ENCODE measurements at places on chromosomes 5 and 9.

GRCh38 chr9:77864211-77864889 lies 167.3 kb downstream of the GNAQ start:
- DNase-seq: no peak

GRCh38 chr9:77166193-77166592 lies 11.1 kb upstream of the VPS13A start:
- DNase-seq: no peak

- no peak for DNase-seq
These were observed 31.2 kb downstream of the MRPL36 start for GRCh38 chr5:1768283-1769000.

- no peak for DNase-seq
These were observed 6.0 kb downstream of the UBQLN1 start for GRCh38 chr9:83701769-83702168.

- DNase-seq: no peak
These were observed 26.4 kb upstream of the NSMF start for GRCh38 chr9:137485343-137486140.

DNA sequence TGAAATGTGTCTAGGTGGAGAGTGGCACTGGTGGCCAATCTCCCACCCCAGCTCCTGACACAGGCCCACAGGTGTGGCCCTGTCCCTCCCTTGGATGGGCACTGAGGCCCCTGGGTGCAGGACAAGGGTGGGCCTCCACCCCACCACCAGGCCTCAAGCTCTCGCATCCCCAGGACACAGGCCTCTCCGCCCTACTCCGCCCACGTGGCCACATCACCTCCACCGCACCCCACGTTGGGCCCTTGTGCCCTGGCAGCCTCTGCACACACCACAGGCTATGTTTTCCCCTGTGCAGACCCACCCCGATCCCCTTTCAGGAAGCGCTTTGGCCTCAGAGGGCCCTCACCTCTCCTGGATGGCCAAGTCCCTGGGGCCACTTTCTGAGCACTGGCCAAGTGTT lies 54.7 kb downstream of the SECISBP2 start:
- DNase-seq: no peak

GRCh38 chr5:156694598-156694997 lies 155.5 kb upstream of the PPP1R2B start:
- DNase-seq: no peak

GRCh38 chr5:95925939-95926338 lies 35.7 kb downstream of the ELL2 start:
- no peak for DNase-seq

DNA sequence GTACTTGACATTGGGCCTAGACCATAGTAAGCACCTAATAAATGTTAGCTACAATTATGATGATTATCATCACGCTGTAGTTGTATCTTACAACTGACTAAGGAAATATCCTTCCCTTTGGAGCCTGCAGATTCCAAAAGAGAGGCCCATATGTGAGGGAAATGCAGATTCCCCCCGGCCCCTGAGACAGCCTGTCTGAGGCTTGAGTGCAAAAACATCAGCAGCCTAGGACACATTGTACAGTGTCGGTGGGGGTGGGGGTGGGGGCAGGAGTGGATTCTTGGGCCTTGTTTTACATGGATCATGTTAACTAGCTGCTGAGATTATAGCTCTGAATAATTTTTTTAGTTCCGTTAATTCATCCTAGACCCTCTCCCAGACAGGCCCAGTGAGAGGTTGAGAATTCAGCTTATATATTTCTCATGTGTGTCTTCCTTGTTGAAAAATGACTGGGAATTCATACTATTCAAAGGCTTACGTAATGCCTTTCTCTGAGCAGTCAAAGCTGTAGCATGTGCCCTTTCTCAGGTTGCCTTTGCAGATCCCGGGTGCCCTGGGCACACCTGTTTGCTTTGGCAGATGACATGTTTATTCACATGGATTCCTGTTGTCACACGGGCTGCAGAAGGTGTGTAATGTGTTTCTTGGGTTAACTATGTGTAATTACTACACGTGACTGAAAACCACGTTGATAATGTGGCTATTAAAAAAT lies 262.8 kb downstream of the NR3C1 start:
- no peak for DNase-seq

DNA sequence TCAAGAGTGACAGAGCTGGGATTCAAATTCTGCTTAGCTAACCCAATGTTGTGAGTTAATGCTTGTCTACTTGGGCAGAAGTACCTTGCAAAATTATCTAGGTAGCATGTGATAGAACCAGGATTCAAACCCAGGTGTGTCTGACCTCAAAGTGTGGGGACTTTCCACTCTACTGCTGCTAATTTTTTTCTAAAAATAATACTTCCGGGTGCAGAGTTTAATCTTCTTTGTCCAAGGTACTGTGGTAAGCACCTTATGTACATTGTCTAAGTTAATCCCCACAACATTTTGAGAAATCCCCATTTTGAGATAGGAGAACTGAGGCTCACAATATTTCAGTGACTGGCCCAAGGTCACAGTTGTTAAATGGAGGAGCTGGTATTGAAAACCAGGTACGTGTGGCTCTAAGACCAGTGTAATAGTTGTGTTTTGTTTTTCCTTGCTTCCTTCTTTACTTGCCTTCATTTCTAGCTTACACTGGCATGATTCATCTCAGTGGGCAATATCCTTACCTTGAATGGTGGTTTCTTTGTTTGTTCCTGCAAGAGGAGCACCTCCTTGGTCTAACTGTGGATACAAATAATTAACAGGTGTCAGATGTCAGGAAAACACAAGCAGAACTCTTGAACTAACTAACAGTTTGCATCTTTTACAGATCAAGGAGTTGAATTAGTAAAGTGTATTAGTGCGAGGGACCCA lies 7.5 kb downstream of the ALDOB start:
- no peak for DNase-seq

GRCh38 chr5:120778491-120779484 lies 314.7 kb downstream of the PRR16 start:
- DNase-seq: no peak

GRCh38 chr9:92983984-92984589 lies 36.8 kb downstream of the FGD3 start:
- no peak for DNase-seq

DNA sequence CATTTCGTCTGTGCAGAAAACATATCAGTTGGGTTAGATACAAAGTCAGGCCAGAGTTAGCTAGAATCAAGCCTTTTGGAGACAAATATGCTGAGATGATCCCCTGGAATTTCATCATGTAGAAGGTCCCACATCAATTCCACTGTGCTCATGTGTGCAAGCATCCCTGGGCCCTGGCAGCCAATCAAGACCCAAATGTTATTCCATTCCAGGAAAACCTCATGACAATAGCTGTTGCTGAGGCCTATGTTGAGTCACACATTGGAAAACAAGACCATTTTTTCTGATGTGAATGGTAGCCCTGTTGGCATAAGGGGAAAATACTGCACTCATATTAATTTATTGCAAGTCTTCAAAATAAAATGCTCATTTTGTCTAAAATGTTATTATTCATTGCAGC lies 11.5 kb downstream of the SPOCK1 start:
- DNase-seq: no peak

DNA sequence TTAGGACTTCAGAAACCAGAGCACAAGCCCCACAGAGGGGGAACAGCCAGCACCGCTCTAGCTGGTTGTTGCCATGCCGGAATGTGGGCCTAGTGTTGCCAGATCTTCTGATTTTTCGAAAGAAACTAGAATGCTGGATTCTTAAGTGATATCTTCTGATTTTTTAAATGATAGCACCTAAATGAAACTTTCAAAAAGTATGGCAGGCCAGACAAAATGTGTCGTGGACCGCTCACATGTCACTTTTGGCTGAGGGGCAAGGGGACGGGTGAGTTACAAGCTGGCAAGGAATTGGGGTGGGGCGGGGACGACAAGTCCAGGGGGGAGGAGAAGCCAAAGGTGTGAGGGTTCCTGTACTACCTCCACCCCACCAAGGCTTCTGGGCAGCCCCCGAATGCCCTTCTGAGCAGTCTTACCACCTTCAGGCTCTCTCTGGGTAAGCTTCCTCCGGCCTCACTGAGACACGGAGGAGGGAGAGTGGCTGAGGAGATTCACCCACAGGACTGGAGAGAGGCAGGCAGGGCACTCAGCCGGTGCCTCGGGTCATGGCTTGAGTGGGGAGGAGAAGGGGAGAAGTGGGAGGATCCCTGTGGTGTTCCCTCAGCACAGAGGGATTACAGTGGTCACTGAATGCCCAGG lies 10.3 kb downstream of the B4GALT7 start:
- DNase-seq: no peak
